ENCODE measurements at places on chromosomes 2 and 18.

DNA sequence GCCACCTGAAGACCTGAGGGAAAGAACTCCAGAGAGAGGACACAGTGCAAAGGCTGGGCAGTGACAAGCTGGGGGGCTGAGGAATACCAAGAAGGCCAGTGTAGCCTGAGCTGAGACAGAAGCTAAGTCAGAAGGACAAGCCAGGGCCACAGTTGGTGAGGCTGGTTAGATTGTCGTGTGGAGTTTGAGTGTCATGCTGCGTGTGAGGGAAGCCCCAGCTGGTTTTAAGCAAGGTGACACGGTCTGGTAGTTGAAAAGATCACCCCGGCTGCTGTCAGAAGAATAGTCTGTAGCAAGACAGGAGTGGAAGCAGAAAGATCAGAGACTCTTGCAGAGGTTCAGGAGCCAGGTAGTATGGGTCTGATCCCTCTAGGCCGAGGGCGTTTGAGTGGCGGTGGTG is 50.6 kb upstream of the RMDN2 start:
- DNase-seq: no peak

DNA sequence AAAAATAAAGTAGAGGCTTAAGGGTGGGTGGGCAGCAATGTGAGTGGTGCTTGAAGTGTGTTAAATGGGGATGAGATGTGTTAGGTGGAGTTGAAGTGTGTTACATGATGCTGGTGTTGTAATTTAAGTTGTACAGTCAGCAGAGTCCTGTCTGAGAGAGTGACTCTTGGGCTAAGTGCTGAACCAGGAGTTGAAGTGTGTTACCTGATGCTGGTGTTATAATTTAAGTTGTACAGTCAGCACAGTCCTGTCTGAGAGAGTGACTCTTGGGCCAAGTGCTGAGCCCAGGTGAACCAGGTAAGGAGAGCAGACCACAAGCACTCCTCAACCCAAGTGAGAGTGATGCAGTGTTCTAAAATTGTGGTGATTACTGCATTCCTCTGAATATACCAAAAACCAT is 40.6 kb downstream of the LCLAT1 start:
- DNase-seq: no peak

GRCh38 chr2:127347734-127348392 is 39.9 kb downstream of the MAP3K2 start:
- peak; percentile 21 for DNase-seq

GRCh38 chr2:29322011-29322410 is 206.8 kb downstream of the CLIP4 start:
- DNase-seq: no peak

- no peak for DNase-seq
Observed at GRCh38 chr18:10522574-10522973, 3.3 kb upstream of the NAPG start.

GRCh38 chr2:95296011-95296410 is 1.1 kb upstream of the KCNIP3 start:
- DNase-seq: no peak

GRCh38 chr2:235937936-235938335 is 230.2 kb downstream of the GBX2 start:
- no peak for DNase-seq

DNA sequence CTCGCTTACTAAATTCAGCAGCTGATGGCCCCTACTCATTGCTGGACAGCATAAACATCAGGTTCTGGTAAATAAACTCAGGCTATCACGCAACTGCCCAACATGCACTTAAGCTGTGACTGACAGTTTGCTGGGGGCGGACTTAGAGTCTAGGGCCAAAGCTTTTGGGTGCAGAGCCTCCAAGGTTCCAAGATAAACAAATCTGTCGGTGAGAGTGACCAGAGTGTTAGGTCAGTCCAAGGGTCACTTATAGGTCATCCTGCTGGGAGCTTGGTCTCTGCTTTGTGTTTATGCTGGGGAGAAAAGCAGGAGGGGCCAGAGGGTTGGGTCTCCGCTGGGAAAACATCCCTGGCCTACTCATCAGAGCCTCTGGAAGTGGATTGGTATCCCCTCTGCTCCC is 188.6 kb upstream of the GATA6 start:
- DNase-seq: no peak

DNA sequence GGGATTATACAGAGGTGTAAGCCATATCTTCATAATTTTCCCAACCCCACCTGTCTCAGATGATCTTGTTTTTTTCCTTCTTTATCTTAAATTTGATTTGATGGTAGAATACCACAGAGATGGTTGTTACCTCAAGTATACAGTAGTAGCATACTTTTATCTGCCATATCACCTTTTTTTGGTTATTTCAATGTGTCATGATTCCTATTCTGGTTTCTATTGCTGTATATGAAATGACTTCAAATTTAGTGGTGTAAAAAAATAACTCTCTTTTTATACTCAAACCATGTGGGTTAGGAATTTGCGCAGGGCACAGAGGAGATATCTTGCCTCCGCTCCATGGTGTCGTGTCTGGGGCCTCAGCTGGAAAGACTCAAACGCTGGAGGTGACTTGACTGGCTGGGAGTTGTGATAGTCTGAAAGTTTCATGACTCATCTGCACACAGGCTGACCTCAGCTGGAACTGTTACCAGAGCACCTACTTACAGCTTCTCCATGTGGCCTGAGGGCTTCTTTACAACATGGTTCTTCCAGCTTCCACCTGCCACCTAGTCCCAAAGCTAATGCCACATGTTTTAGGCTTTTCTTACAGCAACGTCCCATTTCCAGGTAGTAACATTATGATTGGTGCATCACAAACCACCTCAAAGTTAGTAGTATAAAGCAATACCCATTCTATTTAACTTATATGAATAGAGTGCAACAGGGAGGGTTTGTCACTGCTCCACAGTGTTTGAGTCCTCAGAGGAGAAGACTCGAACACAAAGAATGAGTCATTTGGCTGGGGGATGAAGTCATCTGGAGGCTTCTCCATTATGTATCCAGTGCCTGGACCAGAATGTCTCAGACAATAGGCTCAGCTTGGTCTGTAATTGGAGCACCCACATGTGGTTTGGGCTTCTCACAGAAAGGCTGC is 82.3 kb upstream of the XPO1 start:
- no peak for DNase-seq

GRCh38 chr2:10760794-10761504 is 39.5 kb downstream of the ATP6V1C2 start:
- no peak for DNase-seq

GRCh38 chr2:196415384-196415783 is 224.1 kb upstream of the CCDC150 start:
- no peak for DNase-seq

- DNase-seq: no peak
Observed at GRCh38 chr2:222160125-222160524, 138.7 kb downstream of the PAX3 start.

DNA sequence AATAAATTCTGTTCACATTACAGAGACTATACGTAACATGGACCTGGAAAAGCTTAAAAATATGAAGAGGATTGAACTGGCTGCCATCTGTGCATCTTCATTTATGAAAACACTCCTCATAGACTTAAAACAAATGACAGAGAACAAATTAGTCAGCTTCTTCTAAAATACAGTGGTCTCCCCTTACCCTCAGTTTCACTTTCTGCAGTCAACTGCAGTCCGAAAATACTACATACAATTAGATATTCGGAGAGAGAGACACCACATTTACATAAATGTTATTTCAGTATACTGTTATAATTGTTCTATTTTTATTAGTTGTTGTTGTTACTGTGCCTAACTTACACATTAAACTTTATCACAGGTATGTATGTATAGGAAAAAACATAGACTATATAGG is 6.5 kb downstream of the RNF103 start:
- DNase-seq: no peak

- DNase-seq: no peak
Observed at GRCh38 chr2:112718863-112719370, 1.9 kb upstream of the NT5DC4 start.

DNA sequence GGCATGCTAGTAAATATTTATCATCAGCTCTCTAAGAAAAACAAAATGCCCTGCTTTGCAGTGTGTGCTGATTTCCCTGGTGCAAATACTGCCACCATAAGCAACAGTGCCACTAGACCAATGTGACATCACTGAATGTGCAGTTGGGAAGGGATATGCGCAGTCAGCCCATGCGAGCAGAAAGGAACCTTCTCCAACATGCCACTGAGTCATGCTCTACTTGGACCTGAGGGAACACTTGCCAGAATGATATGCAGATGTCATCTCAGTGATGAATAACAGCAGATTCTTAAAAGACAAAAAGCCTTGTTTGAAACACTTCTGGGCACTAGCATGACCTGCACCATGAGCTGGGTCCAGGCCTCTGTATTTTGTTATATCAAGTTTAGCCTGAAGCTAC is 55.3 kb upstream of the REL start:
- no peak for DNase-seq

DNA sequence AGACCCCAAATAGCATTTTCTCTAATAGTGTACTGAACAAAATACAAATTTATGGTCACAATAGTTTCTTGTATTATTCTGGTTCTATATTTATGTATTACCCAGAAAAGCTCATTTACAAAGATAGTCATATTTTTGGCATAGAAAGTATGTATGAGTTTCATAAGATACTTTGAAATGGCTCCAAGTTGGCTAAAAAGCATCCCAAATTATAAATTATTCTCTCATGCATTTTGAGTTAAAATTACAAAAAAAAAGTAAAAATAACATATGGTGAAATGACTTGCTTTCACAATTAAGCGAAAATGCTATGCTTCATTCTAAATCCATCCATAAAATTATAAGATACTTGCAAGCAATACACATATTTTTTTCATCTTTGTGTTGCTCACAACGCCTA is 530.7 kb downstream of the ZNF804A start:
- no peak for DNase-seq

- no peak for DNase-seq
Observed at GRCh38 chr18:48854780-48855179, 96.0 kb downstream of the SMAD7 start.

- no peak for DNase-seq
Observed at GRCh38 chr2:74221091-74221490, 22.7 kb downstream of the MTHFD2 start.

DNA sequence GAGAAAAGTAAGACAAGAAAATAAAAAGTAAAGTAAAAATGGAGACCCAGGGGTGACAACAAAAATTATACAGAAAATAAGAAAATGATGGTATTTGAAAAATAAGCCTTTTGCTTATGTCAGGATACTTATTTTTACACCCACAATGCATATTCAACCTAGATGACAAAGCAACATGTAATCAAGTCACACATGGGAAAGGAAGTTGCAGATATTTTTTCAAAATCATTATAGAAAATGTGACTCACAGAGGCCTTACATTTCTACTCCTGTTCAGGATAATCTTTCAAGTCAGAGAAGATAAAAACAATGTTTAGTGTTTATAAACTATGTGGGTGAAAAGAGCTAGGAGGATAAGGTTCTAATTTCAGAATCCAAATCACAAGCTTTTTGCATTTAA is 275.3 kb upstream of the UBE2E3 start:
- no peak for DNase-seq

GRCh38 chr18:69031571-69031970 is 233.7 kb downstream of the CCDC102B start:
- DNase-seq: no peak

DNA sequence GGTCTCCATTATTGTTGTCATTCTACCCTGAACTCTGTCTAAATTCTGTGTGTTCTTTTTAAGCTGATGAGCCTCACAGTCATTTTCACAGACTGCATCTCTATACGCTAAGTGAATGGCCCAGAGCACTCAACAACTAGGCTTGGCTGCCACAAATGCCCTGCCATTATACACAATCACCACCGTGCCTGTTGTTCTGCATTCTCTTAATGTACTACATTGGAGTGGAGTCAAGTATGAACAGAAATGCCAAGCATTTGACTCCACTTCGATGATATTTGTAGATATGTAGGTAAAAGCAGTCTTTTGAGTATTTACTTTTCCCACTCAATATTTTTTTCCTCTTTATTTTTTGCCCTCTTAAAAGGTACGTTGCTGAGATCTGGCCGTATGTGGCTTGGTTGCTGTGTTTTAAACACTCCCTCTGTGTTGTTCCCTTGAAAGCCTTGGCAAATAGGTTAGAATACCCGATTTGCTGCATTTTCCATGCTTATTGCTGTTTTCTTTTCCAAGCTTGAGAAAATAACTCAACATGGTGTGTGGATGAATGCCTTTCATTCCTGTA is 36.2 kb upstream of the TMEFF2 start:
- no peak for DNase-seq

- DNase-seq: peak; percentile 94
Observed at GRCh38 chr2:95076705-95077529, 44.7 kb downstream of the MRPS5 start.

DNA sequence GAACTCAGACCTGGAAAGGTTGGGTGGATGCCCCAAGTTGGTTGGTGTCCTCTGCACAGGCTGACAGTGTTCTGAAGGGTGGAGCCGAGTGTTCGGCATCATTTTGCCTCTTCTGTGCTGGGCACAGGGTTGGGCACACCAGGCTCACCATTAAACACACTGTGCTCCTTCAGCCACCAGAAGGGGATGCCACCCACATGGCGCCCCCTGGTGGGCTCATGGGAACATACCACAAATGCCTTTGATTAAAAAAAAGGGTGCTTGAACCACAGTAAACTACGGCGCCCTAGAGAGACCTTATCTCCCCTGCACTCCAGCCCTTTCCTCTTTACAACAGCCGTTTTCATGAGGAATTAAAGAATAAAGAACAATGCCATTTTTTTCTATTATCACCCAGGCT is 89.4 kb downstream of the CELF4 start:
- peak; percentile 59 for DNase-seq

DNA sequence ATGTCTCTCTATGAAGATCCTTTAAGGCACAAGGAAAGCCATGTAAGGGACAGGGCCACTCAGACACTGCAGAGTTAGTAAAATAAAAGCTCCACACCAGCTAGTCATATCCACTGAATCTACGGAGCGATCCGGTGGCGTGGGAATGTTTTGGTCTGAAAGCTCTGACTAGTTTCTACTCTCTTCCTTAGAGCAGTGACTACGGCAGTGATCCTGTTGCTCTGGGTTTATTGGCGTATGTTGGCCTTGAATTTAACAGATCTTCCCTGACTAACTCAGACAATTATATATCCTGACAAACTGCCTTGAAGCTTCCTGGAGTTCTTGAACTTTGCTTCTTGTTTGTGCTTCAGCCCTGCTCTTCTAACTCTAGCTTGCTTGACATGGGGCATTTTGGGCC is 115.3 kb upstream of the FZD5 start:
- no peak for DNase-seq

DNA sequence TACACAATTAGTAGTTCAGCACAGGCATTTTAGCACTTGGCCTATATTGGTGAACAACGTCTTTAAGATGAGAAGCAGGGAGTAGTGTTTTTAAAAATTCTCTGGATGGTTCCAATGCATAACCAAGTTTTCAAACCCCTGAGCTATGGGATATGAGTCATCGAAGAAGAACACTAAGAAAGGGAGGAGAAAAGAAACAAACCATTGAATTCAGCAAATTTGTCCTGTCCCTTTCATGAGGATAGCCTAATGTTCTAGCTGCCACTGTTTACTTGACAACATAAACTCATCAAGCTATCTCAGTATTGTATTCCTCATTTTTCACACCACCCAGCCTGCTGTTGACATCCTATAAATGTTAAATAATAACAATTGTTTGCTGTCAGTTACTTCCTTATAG is 158.0 kb downstream of the BARD1 start:
- no peak for DNase-seq

All from WERI-Rb-1 (cell line).